ENCODE measurements at places on chromosomes 5 and 9.

GRCh38 chr5:16571016-16571415 lies 45.8 kb downstream of the RETREG1 start:
- no peak for DNase-seq

GRCh38 chr9:70065572-70065971 lies 21.9 kb downstream of the MAMDC2 start:
- no peak for DNase-seq

DNA sequence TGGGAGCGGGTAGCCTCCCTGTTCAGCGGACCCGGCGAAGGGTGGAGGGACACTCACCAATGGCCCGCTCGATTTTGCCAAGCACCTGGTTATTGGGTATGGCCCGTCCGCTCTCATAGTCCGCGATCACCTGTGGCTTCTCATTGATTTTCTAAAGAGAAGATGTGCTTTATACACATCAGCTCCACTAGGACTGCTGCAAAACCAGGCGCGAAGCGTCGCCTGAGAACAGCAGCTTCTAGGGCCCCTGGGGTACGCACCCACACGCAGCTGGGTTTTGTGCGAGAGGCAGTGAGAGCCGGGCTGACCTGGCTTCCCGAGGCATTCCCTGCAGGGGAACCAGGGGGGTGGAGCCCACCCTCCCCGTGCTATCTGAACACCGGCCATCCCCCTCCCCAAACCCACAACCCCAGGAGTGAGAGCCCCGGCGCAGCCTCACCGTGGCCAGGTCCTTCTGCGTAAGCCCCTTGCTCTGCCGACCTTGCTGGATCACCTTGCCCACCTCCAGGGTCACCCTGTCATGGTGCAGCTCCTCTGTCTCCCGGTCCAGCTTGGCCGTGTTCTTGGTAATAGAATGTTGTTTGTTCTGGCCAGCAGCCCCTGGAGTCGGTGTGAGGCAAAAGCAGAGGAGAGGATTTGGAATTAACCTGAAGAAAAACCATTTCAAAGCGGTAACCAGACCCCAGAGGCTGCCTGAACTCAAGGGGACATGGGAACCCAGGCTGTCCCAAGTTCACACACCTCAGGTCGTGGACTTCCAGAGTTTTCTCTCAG lies 3.1 kb downstream of the EDF1 start:
- DNase-seq, result no peak

DNA sequence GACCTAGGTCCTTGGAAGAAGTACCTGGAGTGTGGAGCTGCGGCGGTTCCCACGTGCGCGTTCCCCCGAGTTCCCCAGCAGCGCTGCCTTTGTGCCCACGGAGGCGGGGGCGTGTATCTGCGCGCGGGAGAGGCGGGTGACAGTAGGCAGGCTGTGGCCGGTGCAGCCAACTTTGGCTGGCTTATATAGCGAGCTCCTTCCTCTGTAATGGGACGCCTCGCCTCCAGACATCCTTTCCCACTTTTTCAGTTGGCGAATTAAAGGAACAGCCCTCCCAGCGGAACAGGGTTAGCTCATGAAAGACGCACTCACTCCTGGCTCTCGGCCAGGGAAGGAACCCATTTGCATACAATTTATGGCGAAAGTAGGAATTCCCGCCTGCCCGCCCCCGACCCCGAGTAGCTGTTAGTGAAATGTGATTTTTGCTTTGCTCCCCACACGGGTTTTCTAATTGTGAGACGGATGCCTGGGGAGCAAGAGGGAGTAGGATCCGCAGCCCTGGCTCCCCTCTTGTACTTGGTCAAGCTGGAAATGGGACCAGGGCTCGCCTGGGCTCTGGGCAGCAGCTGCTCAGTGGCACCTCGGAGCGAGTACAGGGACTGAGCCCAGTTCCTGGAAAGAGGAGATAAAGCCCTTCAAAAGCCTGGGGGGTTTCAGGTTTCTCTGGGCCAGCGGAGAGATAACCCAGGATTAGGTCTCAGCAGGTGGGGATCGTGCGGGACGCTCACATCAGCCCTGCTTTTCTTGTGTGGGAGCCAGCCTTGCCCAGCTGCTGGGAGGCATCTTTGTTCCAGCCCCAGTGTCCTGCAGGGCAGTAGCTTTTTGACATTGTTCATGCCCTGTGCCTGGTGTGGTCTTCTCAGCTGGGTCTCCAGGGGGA lies at the start of gene TNC:
TNC (minus strand) TSS at position 159 of the 880 bp plus-strand sequence. CDS start 27,139 bp downstream, outside the sequence.
- DNase-seq, result peak; percentile 71

DNA sequence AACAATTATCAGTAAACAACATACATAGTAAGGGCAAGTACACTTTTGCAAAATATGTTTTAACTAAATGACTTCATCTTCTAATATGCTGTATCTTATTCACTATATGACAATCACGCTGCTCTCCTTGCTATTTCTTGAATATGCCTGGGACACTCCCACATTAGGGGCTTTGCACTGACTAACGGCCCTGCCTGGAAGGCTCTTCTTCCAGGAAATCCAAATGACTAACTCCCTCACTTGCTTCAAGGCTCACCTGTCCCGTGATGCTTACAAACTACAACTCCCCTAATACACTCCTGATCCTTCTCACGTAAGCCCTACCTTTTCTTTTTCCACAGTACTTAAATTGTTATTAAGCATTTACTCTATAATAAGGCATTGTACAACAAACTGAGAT lies 10.6 kb downstream of the ERP44 start:
- no peak for DNase-seq

GRCh38 chr9:27784847-27785713 lies 211.8 kb upstream of the C9orf72 start:
- DNase-seq, result no peak

- DNase-seq, result no peak
Measured at GRCh38 chr5:33612386-33612785, 171.6 kb downstream of the TARS1 start.

GRCh38 chr9:126036881-126037291 lies 289.7 kb downstream of the PBX3 start:
- DNase-seq, result no peak

DNA sequence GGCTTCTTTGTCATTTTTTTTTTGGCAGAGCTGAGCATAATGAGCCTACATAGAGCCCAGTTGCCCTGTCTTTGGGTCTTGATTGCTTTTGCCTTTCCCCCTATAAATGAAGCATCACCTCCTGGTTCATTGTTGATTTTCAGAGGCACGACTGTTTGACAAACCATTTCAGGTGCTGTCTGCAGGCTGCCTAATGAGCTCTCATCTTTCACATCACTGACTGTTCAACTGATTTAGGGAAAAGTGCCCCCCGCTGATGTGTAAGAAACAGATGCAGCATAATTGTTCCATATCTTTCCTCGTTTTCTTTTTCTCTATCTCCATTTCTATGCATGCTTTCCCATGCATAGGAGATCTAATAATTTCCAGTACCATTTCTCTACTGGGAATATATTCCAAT lies 338.6 kb downstream of the TMEM38B start:
- no peak for DNase-seq

- DNase-seq, result no peak
Measured at GRCh38 chr5:158607088-158607487, 492.6 kb downstream of the EBF1 start.

- no peak for DNase-seq
Measured at GRCh38 chr5:96173366-96173765, 211.7 kb upstream of the ELL2 start.

DNA sequence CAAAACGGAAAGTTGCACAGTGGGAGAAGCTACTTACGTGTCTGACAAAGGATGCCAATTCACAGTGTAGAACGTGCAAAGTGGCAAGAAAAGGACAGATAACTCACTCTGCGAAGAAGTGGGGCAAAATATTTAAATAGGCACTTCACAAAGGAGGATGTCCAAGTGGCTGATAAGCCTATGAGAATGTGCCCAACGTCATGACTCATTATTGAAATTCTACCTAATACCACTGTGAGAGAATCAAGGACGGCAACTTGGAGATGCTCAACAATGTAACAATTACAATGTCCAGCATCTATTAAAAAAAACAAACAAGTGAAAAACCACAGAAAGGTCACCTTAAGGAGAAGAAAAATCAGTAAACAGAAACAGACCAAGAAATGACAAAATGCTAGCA lies 59.0 kb downstream of the NACC2 start:
- DNase-seq, result no peak

GRCh38 chr9:122039234-122039633 lies 53.9 kb downstream of the TTLL11 start:
- DNase-seq, result no peak

DNA sequence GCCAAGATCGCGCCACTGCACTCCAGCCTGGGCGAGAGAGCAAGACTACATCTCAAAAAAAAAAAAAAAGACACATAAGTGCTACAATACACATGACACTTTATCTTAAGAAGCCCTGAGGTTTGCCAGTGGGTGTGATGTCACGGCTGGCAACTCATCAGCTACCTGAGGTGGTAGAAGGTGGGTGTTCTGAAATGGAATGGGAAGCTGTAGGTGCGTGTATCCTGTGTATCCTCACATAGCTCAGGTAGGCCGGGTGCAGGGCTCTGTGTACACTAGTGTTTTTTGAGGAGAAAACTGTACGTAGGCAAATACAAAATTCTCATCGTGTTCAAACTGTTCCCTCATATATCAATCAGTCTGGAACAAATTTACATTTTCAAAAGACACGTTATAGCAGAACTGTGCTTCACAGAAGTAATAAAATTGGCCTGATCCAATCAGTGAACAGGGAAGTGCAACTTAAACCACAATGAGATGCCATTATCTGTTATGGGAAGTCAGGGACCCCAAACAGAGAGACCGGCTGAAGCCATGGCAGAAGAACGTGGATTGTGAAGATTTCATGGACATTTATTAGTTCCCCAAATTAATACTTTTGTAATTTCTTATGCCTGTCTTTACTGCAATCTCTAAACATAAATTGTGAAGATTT lies 10.4 kb downstream of the BICD2 start:
- DNase-seq, result no peak

- no peak for DNase-seq
Measured at GRCh38 chr9:104711604-104712003, 17.3 kb downstream of the OR13D1 start.

- no peak for DNase-seq
Measured at GRCh38 chr9:4555236-4555635, 65.0 kb downstream of the SLC1A1 start.

DNA sequence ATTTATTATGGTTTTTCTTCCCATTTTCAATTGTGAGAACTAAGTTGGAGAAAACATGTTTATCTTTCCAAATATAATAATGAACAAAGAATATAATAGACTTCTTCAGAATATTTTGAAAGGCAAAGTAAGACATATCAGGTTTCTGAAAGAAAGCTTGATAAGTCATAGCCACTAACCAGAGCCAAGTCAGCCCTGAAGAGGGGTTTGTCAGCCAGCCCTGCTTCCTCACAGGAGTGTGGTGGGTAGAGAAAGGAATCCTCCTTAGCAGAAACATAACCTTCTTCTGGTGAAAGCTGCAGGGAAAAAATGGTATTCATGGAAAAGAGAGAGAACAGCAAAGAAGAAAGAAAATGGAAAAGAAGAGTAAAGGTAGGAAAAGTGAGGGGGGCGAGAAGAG lies 93.4 kb downstream of the MPDZ start:
- DNase-seq, result no peak

DNA sequence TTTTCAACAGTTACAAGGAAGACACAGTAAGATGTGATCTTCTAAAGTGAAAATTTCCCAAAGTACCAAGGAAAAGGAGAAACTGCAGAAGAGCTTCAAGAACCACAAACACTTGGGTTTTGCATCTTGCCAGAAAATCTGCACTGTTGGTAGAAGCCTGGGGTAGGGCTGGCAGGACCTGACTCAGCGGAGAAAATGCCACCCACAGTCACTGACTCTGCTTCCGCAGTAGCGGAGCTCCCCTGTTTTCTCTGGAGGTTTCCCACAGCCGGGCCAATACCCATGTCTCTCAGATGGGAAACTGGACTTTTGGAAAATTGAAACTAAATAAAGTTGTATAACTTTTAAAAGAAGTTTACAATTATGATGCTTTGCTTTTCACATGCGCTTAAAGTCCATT lies 104.2 kb downstream of the MEF2C start:
- no peak for DNase-seq

- no peak for DNase-seq
Measured at GRCh38 chr9:106891286-106891685, 28.3 kb downstream of the ZNF462 start.

DNA sequence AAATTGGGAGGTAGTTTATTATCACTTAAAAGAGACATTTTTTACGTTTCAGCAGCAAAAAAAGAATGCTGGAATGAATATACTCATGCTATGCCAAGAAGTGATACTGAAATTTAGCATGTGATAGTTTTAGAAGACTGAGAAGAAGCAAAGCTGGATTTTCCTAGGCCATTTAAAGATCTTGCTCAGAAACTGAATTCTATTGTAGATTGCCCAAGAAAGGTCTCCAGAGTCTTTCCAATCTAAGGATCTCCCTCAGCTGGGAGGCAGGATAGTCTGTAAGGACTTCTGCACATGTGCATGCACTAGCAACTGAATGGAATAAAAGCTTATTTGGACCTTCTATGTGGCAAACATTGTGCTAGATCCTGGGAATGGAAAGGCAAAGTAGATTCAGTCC lies 334.5 kb downstream of the DTWD2 start:
- no peak for DNase-seq

DNA sequence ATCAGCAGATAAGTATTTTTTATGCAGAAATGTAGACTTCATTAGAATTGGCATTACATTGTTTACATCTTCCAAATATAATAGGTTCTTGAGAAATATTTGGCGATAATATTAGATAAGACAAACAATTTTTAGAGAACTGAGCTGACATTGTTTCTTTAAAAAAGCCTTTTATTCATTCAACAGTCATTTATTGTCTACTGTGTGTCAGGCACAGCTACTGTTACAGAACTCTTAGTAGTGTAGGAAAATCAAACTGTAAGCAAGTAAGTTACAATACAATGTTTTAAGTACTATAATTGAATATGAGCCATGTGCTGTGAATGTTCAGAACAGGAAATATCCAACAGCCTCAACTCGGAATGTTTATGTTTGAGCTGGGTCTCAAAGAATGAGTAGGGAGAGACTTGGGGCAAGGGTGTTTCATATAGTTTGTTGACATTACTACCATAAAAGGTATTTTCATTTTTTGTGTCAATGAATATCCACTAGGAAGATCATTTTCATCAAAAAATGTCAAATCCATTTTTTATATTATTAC lies 114.0 kb downstream of the CDC42SE2 start:
- no peak for DNase-seq

GRCh38 chr5:140014751-140015150 lies 28.3 kb downstream of the NRG2 start:
- no peak for DNase-seq

GRCh38 chr5:18397891-18398290 lies 763.6 kb downstream of the TAF11L14 start:
- no peak for DNase-seq

- DNase-seq, result no peak
Measured at GRCh38 chr9:92745881-92746280, 18.8 kb downstream of the BICD2 start.
